ENCODE measurements at places on chromosomes 6 and 20.

DNA sequence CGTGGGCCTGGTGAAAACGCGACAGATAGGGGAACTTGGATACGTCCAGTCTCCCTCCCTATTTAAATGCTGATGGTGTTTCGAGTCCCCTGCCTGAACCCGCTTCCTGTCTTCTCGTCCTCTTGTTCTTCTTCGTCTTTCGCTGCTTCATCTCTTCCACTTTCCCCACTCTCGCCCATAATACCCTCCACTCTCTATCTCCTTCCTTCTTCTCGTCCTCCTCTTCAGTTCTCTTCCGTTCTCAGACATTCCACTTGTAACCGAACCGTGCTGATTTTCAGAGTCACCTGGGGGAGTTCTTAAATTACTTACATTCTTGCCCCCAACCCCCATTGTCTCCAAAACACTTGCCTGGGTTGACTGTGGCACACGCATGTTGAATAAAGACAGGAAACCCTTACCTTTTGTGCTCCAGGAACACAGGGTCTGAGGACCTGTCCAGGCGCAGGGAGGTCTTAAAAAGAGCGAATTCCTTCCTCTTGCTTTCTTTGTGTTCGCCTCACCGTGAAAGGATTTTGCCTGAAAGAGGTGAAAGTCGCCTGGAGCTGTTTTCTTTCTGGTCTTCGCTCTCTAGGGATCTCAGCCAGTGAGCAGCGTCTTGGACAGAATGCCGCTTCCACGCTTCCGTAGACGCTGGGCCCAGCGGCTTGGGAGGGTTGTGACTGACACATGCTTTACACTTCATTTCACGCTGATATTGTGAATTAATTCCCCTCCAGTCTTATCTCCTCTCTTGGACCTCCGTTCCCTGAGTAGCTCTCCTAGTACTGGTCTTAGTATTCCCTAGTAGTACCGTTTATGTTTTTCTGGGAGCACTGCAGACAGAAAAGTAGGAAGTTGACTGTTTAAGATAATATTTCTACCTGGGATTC lies 184.0 kb downstream of the GPX5 start:
- DNase-seq: no peak

DNA sequence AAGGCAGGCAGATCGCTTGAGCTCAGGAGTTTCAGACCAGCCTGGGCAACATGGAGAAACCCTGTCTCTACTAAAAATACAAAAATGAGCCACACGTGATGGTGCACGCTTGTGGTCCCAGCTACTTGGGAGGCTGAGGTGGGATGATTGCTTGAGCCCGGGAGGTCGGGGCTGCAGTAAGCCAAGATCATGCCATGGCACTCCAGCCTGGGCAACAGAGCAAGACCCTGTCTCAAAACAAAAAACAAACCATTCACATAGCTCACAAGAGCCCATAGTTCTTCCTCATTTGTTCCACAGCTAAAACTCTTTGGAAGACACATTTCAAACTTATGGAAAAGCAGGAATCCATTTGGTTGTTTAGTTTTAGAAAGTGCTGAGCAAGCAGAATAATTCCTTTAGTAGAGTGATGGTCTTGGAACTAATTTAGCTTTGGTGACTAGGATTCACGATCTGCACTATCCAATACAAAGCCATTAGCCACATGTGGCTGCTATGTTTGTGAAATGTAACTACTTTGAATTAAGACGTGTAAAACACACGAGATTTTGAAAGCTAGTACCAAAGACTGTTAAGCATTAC lies 4.1 kb downstream of the ZNFX1 start:
- DNase-seq: no peak

GRCh38 chr6:22825210-22825609 lies 255.8 kb downstream of the HDGFL1 start:
- no peak for DNase-seq

DNA sequence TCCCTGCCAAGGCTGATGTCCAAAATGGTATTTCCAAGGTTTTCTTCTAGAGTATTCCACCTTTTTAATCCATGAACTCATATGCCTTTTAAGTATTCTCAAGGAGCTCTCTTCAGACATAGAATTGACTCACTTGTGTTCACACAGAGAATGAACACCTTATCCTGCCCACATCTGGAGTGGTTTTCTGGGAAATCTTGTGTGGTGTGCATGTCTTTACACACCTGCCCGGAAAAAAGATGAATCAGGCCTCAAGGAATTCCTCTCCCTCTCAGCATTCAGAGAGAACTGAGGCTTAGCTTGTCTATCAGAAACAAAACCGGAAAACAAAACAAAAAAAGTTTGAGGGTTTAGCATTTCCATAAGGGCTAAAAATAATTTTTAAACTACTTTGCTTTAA lies 148.8 kb downstream of the TFAP2A start:
- no peak for DNase-seq

GRCh38 chr6:164124986-164125385 lies 710.5 kb downstream of the QKI start:
- DNase-seq: no peak

GRCh38 chr6:30646450-30647241 lies at the start of gene C6orf136:
TSS of gene C6orf136 (plus strand) at chr6:30647133. CDS start at chr6:30647232, 99 bp downstream.
- DNase-seq: peak; percentile 82

DNA sequence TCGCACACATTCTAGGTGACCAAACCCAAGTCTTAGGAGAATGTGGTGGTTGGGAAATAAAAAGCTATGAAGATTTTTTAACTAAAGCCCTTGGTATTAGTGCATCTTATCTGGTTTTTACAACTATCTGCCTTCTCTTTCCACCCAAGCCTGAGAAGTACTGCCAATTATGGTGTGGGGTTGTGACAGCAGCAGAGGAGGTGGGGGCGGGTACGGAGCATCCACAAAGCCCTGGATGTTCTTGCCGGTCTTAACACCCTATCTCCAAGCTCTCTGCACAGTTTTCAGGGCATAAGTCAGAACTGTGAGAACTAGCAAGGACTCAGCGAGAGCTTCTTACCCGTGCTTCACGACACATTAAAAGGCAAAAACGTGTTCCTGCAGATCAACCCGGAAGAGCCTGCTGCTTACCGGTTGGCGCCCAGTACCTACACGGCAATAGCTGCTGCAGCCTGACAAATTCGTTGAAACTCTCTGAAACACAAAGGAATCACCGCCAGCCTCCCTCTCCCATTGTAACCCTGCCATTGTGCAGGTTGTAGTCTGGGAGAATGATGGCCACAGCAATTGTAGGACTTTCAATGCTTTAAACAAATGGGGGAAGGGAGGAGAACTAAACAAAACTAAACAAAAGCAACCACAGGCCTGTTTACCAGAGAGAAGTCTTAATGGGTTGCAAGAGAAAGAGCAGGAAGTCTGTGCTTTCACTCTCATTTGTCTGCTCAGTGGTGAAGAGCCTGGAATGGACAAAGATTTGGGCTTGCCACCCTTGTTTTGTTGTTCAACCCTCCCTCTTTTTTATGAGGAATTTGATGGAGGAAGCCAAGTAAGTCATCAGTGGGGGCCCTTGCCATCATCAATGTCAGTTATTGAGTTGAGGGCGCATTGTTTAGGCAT lies 461.0 kb upstream of the JARID2 start:
- peak; percentile 84 for DNase-seq

- DNase-seq: no peak
Measured at GRCh38 chr20:59123011-59123677, 40.5 kb upstream of the ZNF831 start.

DNA sequence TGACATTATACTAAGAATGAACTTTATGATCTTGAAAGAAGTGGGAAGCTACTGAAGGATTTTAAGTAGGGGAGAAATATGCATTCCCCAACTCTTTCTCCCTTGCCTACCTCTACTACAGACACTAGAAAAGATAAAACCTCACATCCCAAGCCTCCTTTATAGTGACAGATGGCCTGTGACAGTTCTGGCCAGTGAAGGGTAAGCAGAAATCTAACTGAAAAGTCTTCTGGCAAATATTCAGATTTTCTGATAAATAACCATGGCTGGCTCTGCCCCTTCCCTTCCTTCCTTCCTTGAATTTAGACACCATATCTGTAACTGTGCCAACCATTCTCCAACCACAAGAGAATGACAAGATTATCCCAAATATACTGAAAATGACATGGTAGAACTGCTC lies 10.2 kb upstream of the BEND6 start:
- no peak for DNase-seq

GRCh38 chr6:149969635-149970034 lies 5.9 kb downstream of the ULBP1 start:
- no peak for DNase-seq

DNA sequence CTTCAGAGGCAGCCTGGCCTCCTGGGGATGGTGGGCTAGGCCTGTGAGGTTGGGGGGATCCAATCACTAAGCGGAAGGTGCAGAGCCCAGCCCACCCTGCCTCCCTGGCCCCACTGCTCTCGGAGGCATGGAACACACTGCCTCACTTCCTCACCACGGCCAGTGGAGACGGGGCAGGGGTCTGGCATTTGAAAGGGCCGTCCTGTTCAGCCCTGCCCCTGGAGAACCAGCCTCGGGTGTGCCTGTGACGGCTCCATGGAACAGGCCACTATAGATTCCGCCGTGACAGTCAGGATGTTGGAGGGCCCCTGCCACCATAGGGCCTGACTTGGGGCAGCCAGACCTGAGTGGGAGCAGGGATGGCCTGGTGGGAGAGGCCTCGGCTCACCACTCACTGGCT lies 110.2 kb downstream of the DACT2 start:
- DNase-seq: no peak

GRCh38 chr6:144922120-144922722 lies 637.1 kb downstream of the UTRN start:
- no peak for DNase-seq

GRCh38 chr6:40936818-40937251 lies 102.2 kb downstream of the UNC5CL start:
- no peak for DNase-seq

DNA sequence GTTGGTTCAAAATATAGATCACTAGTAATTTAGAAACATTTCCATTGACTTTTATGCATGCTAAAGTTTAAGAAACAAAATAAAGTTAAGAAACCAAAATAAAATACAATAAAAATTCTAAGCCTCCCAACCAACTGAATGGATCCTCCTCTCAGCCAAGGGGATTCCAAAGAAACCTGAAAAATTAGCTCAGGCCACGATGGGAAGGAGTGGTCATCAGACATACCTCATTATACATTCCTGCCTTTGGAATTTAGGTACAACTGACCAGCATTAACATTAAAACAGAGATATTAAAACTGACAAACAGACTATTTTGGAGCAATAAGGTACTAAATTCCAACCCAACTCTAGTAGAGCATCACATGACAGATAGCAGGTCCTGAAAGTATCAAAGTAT lies 275.2 kb downstream of the PKHD1 start:
- no peak for DNase-seq

DNA sequence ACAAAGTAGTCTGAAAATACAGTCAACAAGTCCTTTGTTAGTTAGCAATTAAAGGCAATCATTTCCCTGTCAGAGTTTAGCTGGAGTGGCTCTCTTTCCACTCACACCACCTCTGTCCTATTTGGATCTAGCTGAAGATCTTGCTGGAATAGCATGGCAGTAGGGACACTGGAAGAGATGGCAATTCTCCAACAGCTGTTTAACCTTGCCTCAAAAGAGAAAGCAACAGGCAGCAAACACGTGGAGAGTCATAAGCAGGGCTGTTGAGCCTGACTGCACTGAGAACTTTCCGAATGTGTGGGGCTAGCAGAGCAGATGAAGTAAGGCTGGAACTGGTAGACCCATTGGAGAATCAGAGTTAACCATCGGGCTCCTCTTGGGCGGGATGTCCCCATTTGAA lies 38.0 kb upstream of the PRSS35 start:
- DNase-seq: no peak

GRCh38 chr6:22471132-22471690 lies 98.2 kb upstream of the HDGFL1 start:
- no peak for DNase-seq

DNA sequence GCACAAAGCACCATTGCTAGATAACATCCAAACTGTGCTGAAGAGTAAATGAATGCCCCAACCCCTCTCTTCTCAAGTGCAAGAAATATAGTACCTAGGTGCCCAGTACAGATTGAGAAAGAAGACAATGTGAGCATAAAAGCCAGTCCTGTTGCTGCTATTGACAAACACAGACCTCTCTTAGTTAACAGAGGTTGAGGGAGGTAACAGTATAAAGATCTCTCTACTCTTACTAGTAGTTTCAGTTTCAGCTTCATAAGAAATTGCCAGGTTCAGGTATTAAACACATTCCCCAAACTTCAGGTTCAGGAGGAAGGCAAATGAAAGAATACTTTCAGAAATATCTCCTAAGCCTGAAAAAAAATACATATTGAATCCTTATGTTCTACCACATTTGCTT lies 31.4 kb downstream of the TBC1D32 start:
- DNase-seq: no peak

- no peak for DNase-seq
Measured at GRCh38 chr20:43159994-43160393, 29.7 kb downstream of the PTPRT start.

GRCh38 chr20:17992224-17992637 lies 23.4 kb downstream of the MGME1 start:
- no peak for DNase-seq

DNA sequence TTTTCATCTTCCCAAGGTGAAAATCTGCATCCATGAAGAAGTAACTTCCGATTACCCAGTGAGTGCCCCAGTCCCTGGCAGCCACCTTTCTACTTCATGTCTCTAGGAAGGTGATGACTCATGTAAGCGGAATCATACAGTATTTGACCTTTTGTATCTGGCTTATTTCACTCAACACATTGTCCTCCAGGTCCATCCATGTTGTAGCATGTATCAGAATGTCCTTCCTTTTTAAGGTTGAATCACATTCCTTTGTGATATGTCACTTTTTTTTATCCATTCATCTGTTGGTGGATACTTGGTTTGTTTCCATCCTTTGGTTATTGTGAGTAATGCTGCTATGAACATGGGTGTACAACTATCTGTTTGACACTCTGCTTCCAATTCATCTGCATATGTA lies 176.3 kb upstream of the CDYL start:
- no peak for DNase-seq

DNA sequence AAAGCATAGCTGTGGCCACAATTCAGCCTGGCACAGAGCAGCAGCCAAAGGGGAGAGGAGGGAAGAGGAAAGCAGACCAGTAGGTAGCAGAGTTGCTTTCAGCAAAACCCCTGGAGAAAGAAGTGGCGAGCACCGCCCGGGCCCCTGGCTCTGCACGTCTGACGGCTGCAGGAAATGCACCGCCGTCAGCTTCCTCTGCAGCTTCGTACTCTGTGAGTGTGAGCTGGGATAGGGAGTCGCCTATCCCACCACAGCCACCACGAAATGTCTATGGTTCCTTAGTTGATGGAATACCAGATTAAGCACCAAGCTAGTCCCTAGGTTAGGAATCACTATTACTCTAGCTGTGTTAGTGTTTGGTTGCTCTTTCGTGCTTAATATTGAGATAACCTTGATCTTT lies 79.9 kb upstream of the NAA20 start:
- DNase-seq: no peak
